HS-5 (cell line): ENCODE measurements at places on chromosomes 4 and X.

GRCh38 chr4:8917321-8917811 is 45.7 kb upstream of the HMX1 start:
- no peak for DNase-seq

- DNase-seq: no peak
Observed at GRCh38 chrX:73965833-73966232, 338.1 kb upstream of the ZCCHC13 start.

DNA sequence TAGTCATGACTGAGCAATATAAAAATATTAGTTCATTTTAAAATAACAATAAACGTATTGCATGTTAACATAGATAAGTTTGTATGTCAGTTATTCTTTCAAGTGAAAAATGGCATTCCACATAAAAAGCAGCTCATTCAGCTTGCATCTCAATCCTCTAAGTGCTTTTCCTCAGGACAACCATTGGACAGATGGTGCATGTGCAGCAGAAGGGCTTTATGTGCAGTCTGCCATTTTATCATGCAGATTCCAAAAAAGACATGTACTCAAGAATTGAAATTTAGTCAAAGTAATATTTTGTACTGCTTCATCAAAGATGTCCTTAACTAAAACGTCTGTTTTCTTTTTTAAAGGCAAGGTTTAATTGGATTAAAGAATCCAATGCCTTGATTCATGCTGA is 93.4 kb downstream of the RS1 start:
- no peak for DNase-seq

- DNase-seq: no peak
Observed at GRCh38 chr4:137655302-137655701, 123.0 kb upstream of the PCDH18 start.

DNA sequence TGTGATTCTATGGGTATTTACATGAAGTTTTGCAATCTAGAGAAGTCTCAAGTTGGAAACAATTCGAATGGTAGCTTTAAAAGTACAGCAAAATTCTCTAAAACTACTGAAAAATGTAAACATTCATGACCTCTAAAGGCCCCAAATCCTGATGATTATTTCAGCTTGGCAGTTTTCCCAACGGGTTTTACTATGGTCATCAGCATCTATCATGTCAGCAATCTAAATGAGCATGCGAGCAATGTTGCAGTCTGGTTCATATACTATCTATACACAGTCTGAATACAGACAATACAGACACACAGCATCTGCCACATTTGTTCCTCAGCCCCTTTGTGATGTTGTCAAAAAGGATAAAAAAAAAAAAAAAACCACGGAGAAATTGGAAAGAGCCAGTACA is 790.3 kb upstream of the HTR2C start:
- no peak for DNase-seq

DNA sequence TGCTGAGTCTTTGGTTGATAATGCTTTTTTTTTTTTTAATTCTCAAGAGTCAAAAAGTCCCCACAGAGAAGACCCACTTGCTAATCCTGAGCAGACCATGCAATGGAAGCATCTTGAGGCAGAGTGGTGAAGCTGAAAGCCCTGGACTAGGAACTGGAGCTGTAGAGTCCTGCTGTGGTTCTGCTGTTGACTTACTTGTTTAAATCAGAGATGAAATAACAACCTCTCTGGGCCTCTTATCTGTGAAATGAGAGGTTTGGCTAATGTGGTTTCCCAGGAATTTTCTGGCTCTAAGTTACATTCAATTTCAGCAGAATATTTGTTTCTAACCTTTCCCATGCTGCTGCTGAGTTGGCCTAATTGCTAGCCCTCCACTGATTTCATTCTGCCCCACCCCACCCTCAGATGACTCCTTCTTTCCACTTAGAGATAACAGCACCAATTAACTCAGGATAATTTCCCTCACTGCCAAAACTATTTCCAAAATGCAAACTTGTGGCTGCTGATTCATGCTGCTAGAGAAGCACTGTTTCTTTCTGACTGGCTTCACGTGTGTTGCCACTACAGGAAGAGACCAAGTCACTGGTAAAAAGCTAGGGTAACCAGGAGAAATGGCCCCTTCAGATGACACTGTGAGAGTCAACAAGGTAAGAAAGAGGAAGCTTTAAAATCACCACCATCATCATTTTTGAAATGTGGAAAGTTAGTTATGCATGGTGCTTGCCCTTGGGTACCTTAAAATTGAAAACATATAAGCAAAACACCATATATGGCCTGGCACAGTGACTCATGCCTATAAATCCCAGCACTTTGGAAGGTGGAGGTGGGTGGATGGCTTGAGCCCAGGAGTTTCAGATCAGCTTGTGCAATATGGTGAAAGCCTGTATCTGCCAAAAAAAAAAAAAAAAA is 326.4 kb downstream of the DCHS2 start:
- peak; percentile 93 for DNase-seq

DNA sequence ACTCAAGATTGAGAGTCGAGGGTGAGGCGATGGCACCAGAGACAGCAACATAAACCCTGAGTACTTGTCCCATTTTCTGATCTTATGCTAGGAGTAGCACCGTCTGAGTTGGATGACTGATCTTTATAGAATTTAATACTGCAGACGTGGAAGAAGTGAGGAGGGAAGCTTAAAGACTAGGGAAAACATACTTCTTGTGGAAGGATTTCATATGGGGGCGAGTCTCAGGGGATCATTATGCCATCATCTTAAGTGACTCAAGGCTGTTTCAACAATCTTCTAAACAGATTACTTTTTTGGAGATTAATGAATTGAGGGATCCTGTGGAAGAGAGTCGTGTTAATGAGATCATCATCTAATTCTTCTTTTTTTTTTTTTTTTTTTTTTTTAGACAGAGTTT is 17.2 kb upstream of the FAT1 start:
- DNase-seq: no peak

DNA sequence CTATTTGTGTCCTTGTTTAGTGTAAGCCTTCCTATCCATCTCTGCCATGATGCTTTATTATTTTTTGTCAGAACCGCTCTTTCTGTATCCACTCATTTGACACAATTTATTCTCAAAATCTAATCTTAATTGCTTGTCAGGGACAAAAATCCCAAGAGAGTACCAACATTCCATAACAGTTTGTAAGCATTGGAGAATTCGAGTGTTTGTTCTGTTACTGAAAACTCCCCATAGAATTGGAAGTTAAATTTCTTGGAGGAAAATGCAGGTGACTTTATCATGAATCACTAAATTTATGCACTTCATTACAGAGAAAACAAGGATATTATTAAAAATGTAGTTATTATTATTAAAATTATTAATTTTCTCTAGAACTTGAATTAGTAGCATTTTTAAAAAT is 1986.1 kb downstream of the ARAP2 start:
- DNase-seq: peak; percentile 25

DNA sequence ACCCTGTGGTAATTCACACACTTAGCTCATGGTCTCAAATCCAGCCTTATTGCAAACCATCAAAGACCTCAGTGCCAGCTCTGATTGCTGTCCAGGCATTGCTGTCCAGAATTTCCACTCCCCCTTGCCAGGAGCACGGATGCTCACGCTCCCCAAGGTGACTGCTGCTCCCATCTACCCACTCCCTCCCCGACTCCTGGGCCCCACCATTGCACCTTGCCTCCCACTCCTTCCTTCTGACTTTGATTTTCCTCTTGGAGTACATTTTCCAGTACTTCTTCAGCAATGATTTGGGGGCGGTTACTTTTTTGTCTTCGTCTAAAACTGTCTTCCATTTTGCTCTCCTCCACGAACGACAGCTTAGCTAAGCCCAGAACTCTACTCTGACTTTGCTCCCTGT is 11.5 kb downstream of the ZFYVE28 start:
- DNase-seq: no peak

DNA sequence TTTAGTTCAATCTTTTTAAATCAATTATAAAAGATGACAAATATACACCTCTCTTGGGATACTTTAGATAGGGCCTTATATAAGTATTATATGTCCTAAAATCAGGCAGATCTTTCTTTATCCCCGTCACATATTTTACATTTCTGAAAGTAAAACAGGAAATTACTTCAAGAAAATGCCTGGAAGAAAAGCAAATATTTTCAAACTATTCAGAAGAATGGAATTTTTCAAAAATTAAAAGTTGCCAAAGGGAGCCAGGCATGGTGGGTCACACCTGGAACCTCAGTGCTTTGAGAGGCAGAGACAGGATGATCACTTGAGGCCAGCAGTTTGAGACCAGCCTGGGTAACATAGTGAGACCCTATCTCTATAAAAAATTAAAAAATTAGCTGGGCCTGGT is 34.4 kb downstream of the MGARP start:
- DNase-seq: no peak

DNA sequence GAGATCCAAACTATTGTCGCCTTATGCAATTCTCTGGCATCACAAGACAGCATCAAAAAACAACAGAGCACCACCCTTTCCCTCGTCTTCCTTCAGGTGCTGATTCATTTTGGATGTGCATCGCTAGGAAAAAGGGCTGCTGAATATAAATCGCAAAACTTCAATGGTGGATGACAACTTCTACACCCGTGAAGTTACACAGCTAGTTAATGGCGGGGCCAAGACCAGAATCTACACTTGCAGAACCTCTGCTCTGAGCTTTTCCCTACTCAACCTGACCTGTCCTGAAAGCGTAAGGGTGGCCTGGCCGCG is 674 bp downstream of the GNPDA2 start:
- peak; percentile 10 for DNase-seq

- no peak for DNase-seq
Observed at GRCh38 chr4:102723511-102723910, 37.3 kb downstream of the MANBA start.

- no peak for DNase-seq
Observed at GRCh38 chr4:124085561-124086180, 626.9 kb downstream of the ANKRD50 start.

DNA sequence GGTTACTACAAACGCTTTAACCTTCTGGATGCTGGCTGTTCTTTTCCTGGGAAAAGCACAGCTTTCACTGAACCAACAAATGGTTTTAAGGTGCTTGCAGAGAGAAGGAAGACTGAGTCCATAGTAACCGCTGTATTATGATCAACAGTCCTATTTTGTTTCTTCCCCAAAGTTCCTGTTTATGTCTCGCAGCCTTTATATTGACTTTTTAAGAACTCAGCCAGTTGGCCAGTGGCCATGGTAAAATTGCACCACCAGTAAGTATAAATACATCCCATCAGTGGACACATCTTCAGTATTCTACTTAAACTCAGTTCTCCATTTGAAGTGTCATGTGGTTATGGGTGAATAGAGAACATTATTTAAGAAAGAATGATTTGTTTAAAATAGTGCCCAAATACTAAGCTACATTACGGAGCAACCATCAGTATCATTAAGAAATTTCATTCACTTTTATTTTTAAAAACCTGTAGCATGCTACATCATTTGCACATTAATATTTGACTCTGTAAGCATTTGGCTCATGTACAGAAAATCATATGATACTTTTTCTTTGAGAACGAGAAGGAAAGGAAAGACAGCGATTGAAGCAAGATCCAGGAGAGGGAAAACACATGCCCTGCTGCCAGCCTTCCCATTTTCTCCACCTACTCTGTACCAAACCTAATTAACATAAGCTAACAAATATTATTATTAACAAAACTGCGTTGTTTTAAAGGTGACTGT is 287.0 kb downstream of the ARHGAP24 start:
- DNase-seq: no peak

DNA sequence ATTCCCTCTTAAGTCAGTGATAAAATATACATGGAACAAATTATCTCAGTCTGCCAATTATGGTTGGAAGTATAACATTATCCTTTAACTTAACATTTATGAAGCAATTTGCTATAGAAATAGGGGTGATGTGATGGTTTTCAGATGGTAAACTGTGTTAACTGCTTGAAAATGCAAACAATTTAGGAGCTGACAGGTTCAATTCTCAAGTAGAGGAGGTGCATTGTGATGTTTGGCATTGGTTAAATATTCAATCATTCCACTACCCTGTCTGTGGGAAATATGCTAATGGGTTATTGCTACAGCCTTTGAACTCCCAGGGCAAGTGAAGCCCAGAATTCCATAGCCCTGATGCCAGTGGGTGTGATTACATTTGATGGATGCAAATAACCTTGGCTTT is 243.4 kb upstream of the GK2 start:
- no peak for DNase-seq

DNA sequence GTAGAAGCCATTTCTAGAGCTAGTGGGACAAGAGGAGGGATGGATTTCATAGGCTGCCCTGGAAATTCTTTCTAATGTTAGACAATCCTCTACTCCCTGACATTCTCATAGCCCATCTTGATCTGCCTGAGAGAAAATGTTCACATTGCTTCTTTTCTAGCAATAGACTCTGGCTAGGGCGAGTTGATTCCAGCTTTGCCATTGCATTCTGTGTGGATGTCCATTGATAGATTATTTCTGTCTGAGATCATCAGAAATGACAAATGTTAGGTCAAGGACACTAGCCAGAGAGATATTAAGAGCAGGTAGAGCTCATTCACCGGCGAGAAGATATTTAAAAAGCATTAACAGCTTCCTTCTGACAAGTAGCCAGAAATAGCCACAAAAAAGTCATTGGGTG is 184.7 kb downstream of the LDB2 start:
- DNase-seq: no peak

DNA sequence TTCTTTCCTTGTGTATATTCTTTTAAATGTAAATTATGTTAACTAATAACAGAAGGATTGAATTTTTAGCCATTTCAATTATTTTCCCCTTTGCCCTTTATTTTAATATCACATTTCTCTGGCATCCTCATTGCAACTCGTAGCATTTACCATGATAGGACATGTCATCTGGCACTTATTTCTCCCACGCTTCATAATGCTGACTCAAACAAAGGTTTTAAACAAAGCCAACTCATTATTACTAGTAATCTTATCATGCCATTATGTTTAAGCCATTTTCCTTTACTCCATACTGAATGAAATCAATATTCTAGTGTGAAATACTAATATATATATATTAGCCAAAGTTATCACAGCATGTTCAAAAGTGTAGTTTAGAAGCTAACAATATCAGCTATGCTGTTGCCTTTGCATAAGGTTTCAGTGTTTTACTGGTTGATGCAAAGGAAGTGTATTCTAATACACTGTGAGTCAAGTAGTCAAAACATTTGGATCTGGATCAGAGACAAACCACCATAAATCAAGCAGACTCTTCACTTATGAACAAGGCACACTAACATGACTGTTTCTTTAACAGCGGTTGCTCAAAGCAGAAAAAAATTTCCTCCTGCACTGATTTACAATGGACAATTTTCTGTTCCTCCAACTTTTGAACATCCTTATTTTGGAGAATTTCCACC is 281.6 kb downstream of the SLC7A11 start:
- peak; percentile 64 for DNase-seq

- DNase-seq: no peak
Observed at GRCh38 chr4:7186516-7187167, 5.7 kb upstream of the SORCS2 start.

- DNase-seq: no peak
Observed at GRCh38 chr4:128603081-128603480, 206.4 kb upstream of the JADE1 start.

DNA sequence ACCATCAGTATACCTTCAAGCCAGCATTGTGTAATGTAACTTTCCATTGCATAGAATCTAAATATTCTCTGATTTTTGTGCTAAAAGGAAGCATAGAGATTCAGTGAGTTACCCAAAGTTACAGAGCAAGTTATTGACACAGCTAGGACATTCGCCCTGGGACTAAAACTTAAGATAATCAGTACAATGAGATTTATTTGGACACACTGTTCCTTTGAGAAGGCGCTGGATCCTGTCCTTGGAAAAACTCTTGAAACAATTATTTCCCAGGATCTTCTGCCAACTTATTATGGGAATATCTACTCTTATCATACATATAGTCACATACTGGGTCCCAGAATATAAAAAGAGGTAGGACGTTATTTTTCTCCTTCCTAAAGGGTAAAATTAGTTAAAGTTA is 392.0 kb downstream of the UBE2NL start:
- DNase-seq: no peak

- DNase-seq: no peak
Observed at GRCh38 chr4:141891260-141892120, 255.1 kb downstream of the IL15 start.
